ENCODE measurements at places on chromosomes 16 and 17.

DNA sequence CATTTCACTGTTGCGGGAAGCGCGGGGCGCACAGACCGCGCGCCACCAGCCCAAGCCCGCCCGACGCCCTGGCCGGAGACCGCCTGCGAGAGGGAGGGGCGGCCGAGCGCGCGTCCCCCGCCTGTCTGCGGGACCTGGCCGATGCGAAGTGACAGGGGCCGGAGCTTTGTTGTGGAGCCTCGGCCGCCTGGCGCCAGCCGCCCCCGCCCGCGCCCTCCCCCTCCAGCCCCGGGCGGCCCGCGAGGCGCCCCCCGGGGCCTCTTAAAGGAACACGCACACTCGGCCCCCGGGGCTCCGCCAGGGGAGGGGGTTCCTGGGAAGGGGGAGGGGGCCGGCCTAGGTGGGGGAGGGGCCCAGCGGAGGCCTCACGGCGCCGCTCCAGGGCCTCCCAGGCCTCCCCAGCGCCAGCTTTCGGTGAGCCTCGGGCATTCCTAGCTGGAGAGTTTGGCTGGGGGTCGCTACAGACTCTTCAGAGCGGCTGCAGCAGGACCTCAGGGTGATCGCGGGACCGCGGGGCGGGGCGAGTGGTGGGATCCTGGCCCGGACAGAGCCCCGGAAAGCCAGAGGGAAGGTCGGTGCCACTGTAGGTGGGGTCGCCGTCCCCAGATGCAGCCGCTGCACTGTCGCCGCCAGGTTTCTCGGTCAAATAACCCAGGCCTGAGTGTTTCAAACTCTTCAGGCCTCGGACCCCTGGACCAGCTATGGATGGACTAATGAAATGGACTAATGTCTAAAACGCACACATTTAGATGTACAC, 2.4 kb upstream of the TBX2 start:
- no peak for DNase-seq

DNA sequence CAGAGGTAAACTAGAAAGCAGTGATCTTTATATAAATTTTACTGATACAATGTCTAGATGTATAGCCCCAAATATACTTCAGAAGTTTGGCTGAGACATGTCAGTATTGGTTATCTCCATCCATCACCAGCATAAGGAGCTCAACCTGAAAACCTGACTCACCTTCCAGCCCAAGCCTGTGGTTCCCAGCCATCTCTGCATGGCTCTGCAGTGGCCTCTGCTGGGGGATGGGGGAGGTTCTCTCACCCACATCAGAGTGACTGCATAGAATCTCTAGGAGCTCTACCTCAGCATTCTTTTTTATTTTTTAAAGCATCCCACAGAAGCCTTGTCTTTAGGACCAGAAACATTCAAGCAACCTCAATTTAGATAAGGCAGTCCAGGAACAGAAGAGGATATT, 27.3 kb downstream of the USP7 start:
- no peak for DNase-seq

- no peak for DNase-seq
Measured at GRCh38 chr16:48365025-48365600, 20.1 kb downstream of the SIAH1 start.

DNA sequence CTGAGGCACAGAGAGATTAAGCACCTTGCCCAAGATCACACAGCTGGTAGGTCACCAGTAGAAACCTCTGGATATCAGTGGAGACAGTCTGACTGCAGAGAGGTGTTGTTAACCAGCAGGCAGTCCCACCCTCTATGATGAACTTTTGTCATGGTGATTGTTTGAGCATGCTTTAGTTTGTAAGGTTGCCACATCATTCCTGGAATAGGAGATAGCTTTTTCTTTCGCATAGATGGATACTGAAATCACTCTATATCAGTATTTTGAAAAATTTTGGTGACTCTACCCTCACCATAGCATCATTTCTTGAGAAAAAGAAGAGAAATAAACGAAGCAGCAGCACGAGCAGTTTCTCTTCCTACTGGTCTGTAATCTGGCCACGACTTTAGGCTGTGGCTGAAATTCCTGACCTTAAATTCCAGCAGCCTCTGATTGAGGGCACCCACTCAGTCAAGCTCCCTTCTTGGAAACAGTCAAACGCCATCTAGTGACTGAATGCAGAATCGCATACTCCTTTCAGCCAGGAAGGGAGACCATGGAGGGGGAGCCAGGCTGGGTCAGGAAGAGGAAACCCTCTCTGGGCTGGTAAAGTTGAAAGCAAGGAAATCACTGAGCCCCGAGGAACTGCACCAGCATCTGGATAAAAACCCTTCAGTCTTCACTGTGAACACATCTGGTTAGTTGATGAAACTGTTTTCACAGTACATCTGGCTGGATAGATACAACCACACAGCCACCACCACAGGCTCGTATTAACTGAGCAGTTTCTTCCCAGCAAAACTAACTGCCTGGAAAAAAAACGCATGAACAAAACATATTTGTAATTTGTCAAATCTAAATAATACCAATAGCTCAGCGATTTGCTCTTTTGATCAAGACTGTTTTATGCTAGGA, 108.5 kb upstream of the XYLT1 start:
- DNase-seq = peak; percentile 80
